ENCODE measurements at places on chromosomes 4 and X.

DNA sequence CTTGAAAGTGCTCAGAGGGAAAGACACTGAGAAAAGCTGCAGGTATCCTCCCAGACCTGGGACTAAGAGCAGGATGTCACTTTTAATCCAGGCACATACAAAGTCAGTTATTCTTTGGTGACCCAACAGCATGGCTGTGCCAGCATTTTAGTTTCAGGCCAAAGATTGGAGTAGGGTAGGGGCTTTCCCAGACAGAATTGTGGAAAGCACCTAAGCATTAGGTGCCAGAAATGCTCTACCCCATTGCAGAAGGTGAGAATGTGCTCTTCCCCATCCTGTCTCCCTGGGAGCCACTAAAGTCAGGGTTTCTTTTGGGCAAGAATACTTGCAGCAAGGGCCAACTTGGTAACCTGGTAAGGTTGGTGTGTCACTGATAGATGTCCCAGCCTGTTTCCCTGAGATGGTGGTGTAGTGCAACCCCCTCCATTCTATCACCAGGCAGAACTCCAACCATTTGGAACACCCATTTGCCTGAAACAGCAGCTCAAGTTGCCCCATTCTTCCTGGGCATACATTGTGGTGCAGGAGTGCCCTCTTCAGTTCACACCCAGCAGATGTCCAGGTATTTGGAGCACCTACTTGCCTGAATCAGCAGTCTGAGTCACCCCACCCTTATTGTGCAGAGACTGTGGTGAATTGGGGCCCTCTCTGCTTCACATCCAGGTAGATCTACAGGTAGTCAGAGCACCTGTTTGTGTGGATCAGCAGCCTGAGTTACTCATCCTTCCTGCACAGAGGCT is 183.5 kb downstream of the ZC4H2 start:
- no peaks in the 10 kb centered on the region for H3K36me3 ChIP-seq
- no peak overlapping the region for H3K27ac ChIP-seq
- H3K4me1 ChIP-seq, result no peaks in the 10 kb centered on the region
- H3K27me3 ChIP-seq, result no peaks in the 10 kb centered on the region
- H3K4me3 ChIP-seq, result no peak overlapping the region

DNA sequence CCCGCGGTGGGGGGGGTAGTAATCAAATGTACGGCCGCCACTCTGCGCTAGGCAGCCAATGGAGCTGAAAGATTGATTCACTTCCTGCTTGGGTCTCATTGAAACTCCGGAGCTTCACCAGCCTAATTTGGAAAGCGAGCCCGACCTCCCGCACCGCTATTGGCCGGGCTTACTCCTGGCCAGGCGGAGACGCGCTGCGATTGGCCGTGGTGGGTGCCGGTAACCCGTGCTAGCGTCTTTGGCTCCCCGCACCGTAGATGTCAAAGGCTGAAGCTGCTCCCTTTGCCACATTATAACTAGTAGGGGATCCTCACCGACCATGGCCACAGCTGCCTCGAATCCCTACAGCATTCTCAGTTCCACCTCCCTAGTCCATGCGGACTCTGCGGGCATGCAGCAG is at the start of gene POU3F4:
Gene POU3F4, plus strand, starts transcription at position 285 of the 400 bp plus-strand sequence. Its CDS starts 35 bp downstream, at position 320.
- peak within 1 kb of the TSS; percentile 64 for H3K4me3 ChIP-seq
- peaks cover 91% of the 10 kb centered on the region for H3K27me3 ChIP-seq
- no peak within 1 kb of the TSS for H3K27ac ChIP-seq
- DNase-seq, result peak; percentile 63
- H3K36me3 ChIP-seq, result no peaks in the 10 kb centered on the region
- peaks cover 39% of the 10 kb centered on the region for H3K4me1 ChIP-seq

DNA sequence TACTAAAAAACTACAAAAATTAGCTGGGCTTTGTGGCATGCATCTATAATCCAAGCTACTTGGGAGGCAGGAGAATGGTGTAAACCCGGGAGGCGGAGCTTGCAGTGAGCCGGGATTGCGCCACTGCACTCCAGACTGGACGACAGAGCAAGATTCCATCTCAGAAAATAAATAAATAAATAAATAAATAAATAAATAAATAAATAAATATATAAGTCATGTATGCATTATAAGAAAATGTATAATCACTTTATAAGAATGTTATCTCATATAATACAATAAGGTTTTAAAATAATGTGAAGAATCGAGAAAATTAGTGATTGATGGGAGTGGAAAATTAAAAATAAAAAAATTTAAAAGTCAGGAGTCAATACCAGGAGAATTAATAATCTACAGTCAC is 127.5 kb downstream of the GALNTL6 start:
- no peaks in the 10 kb centered on the region for H3K36me3 ChIP-seq
- H3K27ac ChIP-seq, result no peak overlapping the region
- DNase-seq, result no peak
- H3K4me1 ChIP-seq, result no peaks in the 10 kb centered on the region
- H3K27me3 ChIP-seq, result no peaks in the 10 kb centered on the region
- no peak overlapping the region for H3K4me3 ChIP-seq

GRCh38 chr4:123477711-123478209 is 81.2 kb downstream of the SPRY1 start:
- DNase-seq, result no peak
- peaks cover 43% of the 10 kb centered on the region for H3K4me1 ChIP-seq
- H3K4me3 ChIP-seq, result no peak overlapping the region
- H3K36me3 ChIP-seq, result no peaks in the 10 kb centered on the region

DNA sequence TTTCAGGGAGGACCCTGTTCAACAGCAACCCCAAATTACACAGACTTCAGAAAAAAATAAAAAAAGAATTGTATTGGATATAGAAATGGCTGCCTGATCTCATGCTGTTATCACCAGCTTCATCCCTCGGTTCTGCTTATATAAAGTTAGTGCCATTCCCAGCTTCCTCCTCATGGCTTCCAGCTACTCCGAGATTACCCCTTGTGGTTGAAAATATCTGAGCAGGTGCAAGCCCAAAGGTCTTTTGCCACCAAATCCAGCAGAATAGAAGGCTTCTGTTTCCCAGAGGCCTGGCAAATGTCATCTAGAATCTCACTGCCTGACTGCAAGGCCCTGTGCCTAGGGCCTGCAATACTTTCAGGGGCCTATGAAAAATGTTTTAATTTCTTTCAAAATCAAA is 13.8 kb upstream of the HPGDS start:
- H3K27me3 ChIP-seq, result peaks cover 4% of the 10 kb centered on the region
- DNase-seq, result no peak
- no peak overlapping the region for H3K27ac ChIP-seq
- H3K4me3 ChIP-seq, result no peak overlapping the region
- H3K4me1 ChIP-seq, result peaks cover 8% of the 10 kb centered on the region

Data from nephron progenitor cell (in vitro differentiated cells).